Effector CD4-positive, alpha-beta T cell (primary cell): ENCODE measurements at places on chromosomes 4 and X.

DNA sequence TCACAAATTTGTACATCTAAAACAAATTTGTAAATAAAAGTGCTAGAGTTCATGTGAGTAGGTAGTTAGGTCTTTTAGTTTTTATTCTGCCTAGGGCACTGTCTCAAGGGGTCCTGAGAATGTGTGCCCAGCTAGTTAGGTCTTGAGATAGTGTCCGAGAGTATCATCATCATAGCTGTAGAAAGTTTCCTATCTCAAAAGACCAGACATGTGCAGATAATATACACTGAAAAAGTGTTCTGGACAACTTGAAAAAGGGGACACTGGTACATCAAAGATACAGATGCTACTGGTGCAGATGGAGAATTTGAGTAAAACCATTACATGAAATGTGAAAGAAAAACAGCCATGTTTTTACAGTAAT, 1.8 kb upstream of the ZCCHC4 start:
- no peak for DNase-seq

DNA sequence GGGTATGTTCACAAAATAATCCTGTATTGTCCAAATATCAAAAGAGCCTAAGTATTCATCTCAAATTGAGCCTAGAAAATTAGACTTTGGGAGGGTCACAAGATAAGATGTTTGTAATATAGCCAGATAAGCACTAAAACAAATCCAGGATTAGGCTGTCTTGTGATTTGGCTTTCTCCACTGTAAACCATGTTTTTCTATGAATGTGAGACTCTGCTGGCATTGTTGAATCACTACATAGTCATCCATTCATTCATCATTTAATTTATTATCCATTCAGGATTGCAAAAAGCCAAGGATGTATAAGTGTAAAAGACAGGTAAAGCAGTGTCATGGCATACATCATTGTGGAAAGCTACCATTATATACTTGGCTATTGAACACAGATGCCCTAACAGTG, 148.0 kb downstream of the GRID2 start:
- no peak for DNase-seq

DNA sequence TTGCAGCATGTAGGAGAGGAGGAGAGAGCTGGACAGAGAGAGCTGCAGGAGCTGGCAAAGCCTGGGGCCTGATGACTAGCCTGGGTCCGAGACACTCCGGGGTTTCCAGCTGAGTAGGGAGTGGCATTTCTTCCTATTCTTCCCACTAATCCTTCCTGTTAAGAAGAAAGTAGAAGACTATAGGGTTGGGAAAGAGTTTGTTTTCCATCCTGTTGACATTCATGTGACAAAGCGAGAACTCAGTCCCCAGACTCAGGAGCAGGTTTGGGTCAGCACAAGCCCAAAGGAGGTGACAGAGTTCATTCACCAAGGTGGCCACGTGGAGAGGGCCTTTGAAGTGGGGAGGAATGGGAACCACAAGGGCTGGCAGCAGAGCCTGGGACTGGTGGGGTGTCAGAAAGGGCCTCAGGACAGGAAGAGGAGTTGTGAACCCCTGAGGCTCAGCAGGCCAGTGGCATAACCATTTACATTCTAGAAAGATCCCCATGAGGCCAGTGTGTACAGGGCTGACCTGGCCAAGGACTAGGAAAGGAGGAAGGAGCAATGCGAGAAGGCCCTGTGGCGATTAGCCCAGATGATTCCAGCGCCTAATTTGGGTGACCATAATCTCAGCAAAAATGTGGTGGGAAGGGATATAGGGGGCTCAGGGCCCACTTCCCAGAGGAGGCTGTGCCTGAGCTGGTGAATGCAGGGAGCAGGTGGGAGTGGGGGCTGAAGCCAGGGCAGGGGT, 3.3 kb upstream of the HAUS3 start:
- DNase-seq = no peak

GRCh38 chr4:173013232-173013930, 155.2 kb upstream of the GALNT7 start:
- peak; percentile 36 for DNase-seq

- no peak for DNase-seq
Measured at GRCh38 chrX:136647677-136648360, at the start of gene CD40LG. CD40LG (plus strand) TSS chrX:136648158; CDS start chrX:136648249, 91 bp downstream.

- no peak for DNase-seq
Measured at GRCh38 chr4:41119867-41120295, 94.5 kb downstream of the APBB2 start.

- no peak for DNase-seq
Measured at GRCh38 chr4:98657531-98658286, 702 bp downstream of the TSPAN5 start.

DNA sequence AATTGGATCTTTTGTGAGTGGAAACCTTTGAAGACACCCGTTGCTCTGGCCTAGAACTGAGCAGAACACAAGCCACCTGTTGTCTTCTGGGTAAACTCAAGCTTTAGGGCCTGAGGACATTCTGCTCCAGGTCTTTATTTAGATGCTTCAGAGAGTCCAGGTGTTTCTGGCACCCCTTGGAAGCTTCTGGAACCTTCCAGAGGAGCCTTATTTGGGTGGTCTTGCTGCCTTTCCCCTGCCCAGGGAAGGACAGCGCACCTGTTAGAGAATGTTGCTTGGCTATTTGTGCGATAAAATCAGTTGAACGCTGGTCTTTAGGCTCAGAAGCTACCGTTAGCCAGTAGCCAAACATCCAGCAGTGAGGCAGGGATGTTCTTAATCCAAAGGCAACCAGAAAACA, 3.0 kb downstream of the ZNF275 start:
- DNase-seq = no peak

DNA sequence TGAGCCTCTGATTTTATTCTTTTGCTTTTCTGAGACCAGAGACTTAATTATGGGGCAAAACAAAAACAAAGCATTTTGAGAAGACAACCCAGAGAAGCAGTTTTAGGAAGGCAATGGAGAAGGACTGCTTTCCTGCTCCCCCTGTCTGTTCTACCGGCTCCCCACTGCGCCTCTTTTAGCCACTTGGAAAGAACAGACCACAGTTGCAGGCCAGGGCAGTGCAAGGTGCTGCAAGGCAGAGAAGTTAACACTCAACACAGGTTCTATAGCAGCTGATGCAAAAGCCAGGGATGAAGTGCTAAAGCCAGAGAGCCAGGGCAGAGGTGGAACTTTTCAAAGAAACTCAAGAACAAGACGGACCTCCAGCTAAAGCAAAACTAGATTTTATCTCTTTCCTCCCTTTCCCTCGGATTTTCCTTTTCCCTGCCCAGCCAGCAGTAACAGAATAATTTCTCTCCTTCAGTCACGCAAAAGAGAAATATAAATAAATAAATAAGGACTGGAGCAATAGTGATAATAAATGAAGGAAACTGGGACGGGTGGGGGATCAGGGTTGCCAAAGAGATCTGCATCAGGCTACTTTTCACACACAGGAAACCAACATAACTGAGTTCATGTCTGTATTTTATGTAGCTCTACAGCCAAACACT, 10.4 kb downstream of the SH3RF1 start:
- DNase-seq = no peak

- DNase-seq = no peak
Measured at GRCh38 chrX:3680459-3680858, 33.0 kb downstream of the PRKX start.

- no peak for DNase-seq
Measured at GRCh38 chr4:146105464-146105863, 70.1 kb upstream of the LSM6 start.

DNA sequence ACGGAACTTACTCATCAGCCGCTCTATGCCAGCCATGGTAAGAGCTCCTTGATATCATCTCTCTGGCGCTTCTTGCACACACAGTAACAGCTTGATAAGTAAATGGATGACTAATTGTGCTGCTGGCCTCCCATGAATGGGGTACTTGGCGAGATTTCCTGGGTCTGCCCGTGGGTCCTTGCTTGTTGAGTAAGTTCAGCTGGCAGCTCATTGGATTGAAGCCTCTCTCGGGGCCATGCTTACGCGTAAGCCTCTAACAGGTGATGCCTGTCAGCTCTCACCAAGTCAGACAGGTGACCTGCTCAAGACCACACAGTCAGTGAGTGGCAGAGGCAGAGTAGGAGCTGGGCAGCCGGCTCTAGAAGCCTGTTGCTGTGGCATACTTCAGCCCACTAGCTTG, 7.7 kb downstream of the NSG1 start:
- DNase-seq = no peak

GRCh38 chr4:1192493-1193205, 20.3 kb upstream of the SPON2 start:
- DNase-seq = no peak

DNA sequence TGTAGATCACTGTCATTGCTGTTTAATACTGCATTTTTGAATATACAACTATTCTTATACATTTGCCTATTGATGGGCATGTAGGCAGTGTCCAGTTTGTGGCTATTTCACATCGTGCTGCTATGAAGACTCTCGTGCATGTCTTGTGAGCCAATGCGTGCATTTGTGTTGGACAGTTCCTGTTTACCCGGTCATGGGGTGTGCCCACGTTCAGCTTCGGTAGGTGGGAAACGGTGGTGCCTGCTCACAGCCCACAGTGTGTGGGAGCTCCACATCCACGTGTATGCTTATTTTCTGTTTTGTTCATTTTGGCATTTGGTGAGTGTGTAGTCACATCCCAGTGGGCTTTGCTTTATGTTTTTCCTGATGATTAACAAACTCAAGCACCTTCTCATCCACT, 19.7 kb upstream of the RNF212 start:
- no peak for DNase-seq

DNA sequence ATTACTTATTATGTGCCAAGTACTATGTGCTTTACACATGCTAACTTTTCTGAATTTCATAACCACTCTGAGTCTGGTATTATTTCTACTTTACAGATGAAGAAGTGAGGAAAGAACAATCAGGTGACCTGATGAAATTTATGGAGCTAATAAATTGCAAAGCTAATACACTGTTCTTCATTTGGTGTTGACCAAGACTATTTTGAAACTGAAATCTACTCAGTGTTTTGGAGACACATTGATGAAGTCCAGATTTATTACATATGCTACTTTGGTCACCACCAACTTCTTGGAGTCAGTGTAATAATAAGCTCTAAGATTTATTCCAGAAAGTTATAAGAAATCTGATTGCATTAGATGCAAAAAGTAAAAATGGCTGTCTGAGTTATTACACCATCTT, 637.9 kb downstream of the FAT4 start:
- no peak for DNase-seq

GRCh38 chr4:104248726-104249125, 246.0 kb downstream of the CXXC4 start:
- no peak for DNase-seq

- no peak for DNase-seq
Measured at GRCh38 chrX:40090050-40090804, 7.5 kb downstream of the BCOR start.

DNA sequence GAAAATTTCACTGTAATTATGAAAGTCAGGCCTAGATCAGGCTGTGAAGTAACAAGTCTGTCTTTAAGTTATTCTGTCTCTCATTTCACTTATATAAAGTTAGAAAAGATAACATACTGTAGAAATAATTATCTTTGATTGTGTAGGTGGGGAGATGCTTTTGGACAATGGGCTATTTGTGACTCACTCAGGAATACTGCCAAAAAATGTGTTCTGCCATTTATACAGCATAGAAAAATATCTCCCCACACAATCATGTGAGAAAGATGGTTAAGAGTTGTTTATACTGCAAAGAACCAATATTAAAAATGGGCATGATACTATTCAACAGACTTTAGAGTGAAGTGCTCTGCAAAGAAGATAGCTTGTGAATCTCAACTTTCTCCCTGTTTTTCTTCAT, 95.0 kb upstream of the GABRA2 start:
- DNase-seq = no peak

- no peak for DNase-seq
Measured at GRCh38 chrX:138925330-138925729, 213.8 kb upstream of the FGF13 start.

DNA sequence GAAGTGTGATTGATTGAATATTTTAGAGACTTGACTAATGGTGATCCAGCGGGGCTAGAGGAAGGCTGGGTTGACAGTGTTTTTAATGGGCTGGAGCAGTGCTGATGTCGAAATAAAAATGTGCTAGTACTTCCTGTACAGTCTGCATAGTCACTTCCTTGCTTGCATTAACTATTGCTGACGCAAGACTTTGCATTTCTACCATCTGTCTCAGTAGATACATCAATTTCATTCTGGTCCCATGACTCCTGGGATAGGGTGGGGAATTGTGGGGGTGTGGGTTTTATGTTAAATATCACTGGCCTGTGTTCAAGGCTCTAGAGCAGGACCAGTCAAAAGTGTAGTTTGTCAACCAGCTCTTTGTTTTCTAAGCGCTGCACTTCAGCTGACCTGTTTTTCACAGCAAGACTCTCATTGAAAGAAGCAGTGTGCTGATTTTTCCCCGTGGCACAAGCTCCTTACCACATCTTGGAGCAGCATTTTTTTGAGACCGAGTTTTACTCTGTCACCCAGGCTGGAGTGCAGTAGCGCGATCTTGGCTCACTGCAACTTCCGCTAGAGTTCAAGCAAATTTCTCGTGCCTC, 35.2 kb upstream of the PHEX start:
- no peak for DNase-seq

DNA sequence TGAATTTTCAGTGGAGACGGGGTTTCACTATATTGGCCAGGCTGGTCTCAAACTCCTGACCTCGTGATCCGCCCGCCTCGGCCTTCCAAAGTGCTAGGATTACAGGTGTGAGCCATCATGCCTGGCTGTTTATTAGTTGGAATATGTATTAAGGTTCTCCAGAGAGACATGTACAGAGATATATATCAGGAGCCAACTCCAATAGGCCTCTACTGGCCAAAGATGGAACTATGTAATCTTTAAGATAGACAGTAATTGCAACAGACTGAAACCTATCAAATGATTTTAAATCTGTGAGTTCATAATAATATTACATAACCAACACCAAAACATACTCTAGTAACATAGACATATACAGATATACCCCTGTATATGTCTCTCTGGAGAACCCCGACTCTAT, 5.8 kb upstream of the DMP1 start:
- DNase-seq = no peak

DNA sequence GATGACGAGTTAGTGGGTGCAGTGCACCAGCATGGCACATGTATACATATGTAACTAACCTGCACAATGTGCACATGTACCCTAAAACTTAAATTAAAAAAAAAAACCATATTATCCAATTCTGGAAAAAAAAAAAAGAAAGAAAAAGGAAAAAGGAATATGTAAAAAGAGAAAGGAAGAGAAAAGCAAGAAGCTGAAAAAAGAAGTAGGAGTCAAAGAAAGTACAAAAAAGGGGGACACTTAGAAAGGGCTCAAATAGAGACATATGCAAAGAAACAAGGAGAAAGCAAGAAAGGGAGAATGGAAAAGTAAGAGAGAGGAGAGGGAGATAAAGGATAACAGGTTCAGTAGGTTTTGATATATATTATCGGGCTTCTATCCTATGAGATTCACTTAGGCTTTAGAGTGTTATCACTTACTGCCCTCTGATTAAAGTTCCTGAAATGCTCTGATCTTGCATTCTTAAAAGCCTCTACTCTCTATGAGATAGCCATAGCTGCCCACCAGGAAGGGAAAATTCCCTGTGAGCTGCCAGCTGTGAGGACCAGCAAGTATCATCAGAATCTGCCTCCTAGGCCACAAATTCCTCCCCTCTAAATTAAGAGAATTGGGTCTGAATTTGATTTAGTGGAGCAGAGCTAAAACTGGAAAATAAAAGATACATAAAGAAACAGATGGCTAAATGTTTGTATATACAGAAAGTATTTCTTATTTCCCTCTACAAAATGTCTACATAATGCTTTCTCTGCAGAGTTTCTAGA, 95.2 kb downstream of the AMMECR1 start:
- no peak for DNase-seq
